ENCODE measurements at places on chromosomes 2 and 18.
A peak's percentile ranks its signal among the peaks of the same experiment; 100 is the strongest.

- no peak for DNase-seq
These were observed 161.7 kb downstream of the FHOD3 start for GRCh38 chr18:36459203-36459602.

DNA sequence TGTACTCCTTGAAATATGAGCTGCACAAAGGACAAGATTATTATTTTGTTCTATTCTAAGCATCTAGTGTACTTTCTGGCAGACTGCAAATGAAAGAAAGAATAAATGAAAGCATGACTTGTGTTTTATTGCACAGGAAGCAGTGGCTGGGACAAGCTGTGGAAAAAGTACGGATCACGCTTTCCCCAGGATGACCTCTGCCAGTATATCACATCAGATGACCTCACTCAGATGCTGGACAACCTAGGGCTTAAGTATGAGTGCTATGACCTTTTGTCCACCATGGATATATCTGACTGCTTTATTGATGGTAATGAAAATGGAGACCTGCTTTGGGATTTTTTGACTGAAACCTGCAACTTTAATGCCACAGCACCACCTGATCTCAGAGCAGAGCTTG is 49.4 kb downstream of the HNMT start:
- no peak for DNase-seq

DNA sequence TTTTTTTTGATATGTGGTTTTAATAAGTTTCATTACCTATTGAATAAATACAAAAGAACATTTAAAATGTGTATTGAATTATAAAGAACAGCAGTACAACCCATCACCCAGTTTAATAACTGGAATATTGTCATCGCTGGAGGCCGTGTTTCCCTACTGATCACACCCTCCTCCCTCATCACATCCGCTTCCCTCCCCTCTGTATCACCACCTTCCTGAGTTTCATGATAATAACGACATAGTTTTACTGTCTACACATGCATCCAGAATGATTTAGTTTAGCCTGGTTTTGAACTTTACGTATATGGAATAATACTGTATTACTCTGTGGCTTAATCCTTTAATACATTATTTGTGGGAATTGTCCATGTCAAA is 2.1 kb downstream of the SERPINB8 start:
- DNase-seq: no peak

DNA sequence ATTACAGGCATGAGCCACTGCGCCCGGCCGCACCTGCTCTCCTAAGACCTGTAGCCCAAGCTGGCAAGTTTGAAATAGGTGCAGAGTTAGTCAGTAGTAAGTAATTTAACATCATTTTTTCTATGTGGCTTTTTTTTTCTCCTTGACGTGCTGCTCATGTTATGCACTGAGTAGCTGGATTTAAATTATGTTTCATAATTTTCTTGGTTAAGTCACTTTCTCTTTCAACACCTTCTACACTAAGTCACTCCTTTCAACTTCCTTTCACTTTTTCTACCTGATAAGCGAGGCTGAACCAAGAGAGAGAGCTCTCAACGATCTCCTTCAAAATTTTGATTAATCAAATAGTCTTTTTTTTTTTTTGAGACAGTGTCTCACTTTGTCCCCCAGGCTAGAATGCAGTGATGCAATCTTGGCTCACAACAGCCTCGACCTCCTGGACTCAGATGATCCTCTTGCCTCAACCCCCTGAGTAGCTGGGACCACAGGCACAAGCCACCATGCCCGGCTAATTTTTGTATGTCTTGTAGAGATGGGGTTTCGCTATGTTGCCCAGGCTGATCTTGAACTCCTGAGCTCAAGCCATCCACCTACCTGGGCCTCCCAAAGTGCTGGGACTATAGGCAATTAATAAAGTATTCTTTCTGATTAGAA is 13.1 kb downstream of the CASP8 start:
- DNase-seq: no peak

DNA sequence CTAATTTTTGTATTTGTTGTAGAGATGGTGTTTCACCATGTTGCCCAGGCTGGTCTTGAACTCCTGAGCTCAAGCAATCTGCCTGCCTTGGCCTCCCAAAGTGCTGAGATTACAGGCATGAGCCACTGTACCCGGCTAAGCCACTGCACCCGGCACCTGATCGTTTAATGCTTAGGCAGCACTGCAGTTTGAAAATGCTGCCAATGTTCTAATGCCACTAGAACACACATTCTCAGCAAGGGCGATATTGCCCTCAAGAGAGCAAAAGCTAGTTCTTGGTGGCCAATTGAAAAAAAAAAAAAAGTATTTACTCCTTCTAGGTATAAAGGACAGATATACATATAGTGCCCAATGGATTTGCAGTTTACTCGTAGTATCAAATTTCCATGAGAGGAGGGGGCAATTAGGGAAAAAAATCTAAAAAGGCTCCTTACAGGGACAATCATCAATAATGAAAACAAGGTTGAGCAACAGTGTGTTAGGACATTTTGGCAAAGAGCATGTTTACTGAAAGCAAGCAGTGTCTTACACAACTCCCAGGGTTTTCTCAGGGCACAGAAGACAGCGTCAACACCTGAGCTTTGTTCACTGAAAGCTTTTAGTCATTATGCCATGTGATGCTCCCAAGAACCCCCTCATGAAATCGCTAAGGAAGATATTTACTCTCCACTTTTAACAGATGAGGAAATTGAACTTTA is 199.9 kb upstream of the PKDCC start:
- DNase-seq: no peak

GRCh38 chr2:172079838-172080640 is 5.3 kb upstream of the DLX1 start:
- DNase-seq: no peak

GRCh38 chr2:221380062-221380461 is 192.0 kb downstream of the EPHA4 start:
- DNase-seq: no peak

GRCh38 chr2:112692918-112693317 is 27.9 kb upstream of the NT5DC4 start:
- DNase-seq: peak; percentile 59

DNA sequence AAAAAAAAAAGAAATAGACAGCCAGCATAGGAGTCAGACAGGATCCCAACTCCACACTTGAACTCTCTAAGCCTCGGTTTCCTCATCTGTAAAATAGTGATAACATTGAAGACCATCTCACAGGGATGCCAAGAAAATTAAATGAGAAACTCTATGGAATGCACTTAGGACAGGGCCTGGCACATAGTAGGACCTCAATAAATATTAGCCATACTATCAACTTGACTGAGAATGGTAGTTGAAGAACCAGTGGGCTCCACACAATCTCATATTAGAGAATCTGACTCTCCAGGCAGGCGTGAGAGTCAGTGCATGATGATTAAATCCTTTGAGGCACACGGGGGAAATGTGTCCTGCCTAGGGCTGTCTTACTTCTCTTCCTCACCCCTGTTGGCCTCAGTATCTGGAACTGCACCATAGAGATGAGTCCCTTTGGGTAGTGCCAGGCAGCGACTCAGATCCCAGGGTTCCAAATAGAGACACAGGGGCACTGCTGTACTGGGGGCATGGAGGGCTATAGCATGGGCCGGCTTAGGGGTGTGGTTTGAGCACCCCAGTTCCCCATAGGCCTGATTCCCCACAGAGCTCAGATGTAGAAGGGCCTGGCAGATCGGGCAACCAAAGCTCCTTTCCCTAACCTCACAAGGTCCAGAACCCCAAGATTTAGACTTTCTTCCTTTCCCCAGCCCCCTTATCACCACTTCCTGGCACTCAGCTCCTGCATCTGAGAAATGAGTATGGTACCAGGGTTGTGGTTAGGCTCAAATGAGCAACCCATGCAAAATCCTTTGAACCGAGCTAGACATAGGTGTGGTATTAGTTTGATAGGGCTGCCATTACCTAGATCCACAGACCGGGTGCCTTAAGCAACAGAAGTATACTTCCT is 51.3 kb upstream of the CAB39 start:
- DNase-seq: peak; percentile 82

- DNase-seq: no peak
These were observed 846.2 kb downstream of the SLC4A3 start for GRCh38 chr2:220473611-220474010.

GRCh38 chr2:216671791-216672343 is 23.5 kb downstream of the IGFBP5 start:
- DNase-seq: no peak

DNA sequence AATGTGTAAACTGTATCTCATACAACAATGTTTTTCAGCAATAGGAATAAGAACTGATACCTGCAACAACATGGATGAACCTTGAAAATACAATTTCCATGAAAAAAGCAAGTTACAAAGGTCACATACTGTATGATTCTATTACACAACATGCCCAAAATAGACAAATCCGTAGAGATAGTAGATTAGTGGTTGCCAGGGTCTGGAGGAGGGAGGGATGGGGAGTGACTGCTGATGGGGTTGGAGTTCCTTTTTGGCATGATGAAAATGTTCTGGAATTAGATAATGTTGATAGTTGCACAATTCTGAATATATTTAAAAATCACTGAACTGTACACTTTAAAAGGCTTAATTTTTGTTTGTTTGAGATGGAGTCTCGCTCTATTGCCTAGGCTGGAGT is 33.8 kb downstream of the UBXN4 start:
- DNase-seq: no peak

- DNase-seq: no peak
These were observed 6.5 kb downstream of the C2orf72 start for GRCh38 chr2:231043796-231044195.

- DNase-seq: no peak
These were observed 66.7 kb upstream of the RTN4 start for GRCh38 chr2:55116966-55117365.

DNA sequence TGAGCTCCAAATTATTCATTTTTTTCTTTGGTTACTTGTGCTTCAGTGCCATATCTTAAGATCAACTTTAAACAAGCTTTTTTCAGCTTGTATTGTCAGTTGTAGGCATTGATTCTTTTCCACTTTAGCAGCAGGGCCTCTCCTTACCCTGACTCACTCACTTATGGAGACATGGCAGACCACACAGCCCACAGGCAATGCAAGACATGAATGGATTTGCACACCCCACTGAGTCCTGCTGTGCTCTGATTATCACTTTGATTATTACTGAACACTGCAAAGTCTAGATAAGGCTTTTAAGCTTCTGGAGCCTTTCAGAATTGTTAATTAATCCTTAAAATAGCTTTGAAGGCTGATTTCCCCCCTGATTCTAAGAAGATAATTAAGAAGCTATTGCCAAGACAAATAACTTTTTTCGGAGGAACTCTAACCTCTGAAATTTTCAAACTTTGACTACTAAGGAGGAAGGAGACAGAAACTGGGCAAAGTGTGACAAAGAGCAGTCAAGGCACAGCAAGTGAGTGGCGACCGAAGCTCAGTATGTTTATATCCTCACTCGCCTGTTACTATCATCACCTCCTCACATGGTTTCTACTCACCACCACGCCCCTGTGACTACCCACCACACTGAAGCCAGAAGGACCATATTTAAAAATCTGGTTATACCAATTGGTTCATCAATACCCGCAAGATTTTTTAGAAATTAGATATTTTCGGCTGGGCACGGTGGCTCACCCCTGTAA is 43.3 kb downstream of the CACNB4 start:
- no peak for DNase-seq

- DNase-seq: no peak
These were observed 5.4 kb upstream of the MRPS9 start for GRCh38 chr2:105032476-105032875.

DNA sequence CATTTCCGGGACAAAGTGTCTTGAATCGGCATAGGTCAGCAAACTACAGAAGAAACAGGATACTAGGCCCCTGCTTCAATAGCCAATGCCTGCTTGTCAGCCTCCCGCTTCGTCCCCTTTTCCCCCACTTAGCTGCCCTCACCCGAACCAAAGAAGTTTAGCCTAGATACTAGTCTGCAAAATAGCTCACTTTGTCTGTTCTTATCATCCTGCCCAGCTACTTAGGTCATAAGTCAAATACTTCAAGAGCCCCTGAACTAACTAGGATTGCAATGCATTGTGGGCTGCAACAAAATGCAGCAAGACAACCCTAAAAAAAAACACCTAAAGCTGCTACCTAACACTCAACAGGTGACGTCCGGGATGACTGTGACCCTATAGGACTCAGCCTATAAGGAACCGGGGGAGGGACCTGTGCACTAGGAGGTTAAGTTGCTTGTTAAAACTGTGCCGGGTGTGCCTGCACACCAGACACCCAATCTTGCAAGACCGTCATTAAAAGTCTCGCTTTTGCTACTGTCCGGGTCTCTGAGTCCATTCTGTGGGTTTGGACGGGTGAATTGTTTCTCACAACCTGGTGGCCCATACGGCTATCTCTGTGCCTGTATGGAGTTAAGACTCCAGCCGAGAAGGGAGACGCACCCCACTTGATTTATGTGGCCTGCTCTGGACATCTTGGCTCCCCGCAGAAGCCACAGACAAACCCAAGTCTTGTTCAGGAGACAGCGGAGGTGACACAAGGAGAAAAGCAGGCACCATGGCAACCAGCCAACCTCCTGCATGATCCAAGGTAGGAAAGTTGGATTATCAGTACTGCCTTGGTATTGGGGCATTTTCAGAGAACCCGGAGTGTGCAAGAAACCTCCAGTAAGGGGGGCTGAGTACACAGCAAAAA is 105.9 kb downstream of the HIBCH start:
- no peak for DNase-seq

DNA sequence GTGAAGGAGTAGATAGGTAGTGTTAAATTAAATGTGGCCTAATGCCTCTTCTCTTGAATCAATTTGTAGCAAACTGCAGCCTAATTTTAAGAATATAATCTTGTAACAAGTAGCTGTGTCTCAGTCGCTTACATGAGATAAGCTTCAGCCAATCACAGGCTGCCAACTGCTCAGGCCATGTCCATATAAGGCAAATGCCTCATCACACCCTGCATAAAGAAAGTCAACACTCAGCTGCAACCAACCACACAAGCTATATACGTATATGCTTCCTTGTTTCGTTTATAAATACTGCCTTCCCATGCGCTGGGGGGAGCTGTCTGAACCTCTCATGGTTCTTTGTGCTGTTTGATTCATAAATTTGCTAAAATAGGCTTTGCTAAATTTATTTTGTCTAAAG is 476.3 kb downstream of the TRIB2 start:
- no peak for DNase-seq

DNA sequence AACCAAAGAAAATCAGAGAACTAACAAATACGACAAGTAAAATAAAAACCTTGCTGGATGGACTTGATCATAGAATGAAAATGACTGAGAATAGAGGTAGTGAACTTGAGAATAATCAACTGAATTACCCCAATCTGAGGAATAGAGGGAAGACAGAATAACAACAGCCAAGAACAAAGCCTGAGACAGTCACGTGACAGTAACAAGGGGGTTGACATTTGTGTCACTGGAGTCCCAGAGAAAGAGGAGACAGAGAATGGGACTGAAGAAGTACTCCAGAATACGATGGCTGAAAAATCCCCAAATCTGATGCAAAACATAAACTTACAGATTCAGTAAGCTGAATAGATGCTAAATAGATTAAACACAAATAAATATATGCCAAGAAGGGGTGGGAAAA is 248.5 kb upstream of the HDAC4 start:
- DNase-seq: no peak
